ENCODE measurements at places on chromosomes 5 and 9.

DNA sequence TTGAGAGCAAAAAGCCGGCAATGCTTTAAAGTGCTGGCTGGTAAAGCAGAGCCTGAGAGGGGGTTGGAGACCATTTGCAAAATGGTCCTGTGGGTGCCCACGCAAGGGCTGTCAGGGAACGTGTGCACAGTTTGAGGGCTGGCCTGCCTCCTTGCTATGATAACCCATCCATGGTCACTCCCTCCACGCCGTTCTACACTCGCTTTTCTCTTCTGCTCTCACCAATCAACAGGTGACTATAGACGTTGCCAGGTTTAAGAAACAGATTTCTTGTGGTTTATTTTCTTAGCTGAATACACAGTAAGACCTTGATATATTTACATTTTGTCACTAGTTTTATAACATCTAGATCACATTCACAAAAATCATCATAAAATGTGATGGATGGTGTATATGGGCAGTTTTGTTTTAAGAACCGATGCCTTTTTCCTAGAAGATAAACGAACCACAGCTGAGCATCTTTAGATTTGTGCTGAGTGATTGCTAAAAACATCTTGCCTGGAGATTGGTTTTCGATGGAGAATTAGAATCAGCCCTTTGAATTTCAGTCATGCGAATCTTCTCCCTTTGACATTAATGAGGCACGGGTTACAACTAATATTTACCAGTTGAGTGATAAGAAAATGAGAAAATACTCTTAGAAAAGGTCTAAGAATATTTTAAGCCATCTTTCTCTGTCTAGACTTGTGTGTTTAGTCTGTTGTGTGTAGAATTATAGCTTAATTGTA, 13.9 kb downstream of the MAP1B start:
- no peak for DNase-seq

- DNase-seq, result no peak
These were observed 26.1 kb downstream of the TUT7 start for GRCh38 chr9:86328156-86328555.

DNA sequence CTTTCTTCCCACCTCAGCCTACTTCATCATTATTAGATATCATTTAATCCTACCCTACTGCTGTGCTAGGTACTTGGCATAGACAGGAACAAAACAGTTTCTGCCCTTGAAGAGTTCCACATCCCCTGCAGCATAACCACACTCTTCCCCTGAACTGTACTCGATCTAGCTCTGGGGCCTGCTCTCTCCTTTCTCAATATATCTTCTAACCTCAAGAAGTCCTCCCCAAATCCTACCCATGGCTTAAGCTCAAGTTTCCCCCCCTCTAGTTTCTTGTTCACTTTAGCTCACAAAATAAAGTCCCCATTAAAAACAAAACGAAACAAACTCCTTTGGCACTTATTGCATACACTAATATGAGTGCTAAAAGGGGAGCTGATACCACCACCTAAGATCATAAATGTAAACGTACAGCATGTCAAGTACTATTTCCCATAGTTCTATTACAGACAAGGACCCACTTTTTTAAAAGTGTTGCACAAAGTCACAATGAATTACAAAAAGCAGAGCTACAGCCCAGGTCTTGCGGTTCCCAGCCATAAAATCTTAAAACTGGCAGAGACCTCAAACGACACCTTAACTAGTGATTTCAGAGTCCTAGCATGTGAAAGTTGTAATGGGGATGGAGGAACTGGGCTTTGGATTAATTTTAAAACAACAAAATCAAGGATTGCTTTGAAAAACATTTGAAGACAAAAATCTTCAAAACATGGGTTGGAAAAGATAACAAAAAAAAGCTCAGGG, 80.7 kb downstream of the PTPDC1 start:
- peak; percentile 21 for DNase-seq

GRCh38 chr9:32426278-32426939, 42.0 kb downstream of the ACO1 start:
- DNase-seq, result no peak

- DNase-seq, result no peak
These were observed 80.4 kb downstream of the KDM4C start for GRCh38 chr9:6838158-6838557.

- DNase-seq, result no peak
These were observed 20.3 kb upstream of the OLFM1 start for GRCh38 chr9:135067096-135067710.

DNA sequence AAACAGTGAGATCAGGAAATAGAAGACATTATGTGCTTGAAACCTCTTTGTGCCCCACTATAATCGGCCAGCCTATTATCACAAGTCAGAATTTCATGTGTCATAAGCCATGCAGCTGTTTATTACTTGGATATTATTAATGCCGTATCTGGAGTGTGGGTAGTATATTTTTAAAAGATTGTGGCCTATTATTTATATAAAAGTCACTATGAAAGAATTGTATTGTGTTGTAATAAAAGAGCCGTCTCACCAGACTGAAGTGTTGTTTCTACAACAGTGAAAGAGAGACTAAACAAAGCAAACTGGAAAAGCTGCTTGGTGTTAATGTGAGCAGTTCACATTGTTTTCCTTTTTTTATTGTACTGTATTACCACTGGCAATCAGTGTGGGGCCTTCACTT, 449.1 kb downstream of the PSAT1 start:
- DNase-seq, result no peak

DNA sequence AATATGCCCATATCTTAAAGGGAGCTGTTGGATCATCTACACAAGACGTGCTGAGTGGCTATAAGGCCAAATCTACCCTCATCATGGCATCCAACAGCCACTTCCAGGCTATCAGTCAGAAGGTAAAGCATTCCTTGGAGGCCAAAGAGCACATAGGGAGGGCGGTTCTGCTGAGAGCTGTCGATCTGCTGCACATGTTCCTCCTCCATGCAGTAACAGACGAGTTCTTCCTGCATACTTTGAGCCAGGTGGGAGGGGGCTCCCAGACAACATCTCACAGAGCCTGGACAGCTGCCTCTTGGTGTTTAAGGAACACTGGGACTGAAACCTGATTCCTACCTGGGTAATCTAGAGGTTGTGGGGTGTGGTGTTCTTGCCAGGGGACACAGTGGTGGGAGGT, 93.3 kb upstream of the RAI14 start:
- DNase-seq, result no peak

DNA sequence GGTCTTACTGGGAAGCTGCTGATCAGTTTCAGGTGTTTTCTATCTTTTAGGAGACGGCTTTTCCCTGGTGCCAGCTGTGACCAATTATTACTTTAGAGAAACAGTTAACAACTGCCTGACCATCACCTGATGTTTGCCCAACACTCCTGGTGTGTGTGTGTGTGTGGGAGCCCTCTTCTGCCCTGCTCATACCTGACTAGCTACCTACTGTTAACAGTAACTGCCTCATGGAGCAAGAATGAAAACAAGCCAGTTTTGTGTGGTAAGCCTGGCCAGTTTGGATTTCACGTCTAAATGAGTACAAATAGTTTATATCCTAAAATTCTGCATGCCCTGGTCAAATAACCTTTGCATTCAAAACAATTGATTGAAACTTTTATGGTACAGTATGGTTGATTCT, 46.1 kb upstream of the RIOK2 start:
- no peak for DNase-seq

DNA sequence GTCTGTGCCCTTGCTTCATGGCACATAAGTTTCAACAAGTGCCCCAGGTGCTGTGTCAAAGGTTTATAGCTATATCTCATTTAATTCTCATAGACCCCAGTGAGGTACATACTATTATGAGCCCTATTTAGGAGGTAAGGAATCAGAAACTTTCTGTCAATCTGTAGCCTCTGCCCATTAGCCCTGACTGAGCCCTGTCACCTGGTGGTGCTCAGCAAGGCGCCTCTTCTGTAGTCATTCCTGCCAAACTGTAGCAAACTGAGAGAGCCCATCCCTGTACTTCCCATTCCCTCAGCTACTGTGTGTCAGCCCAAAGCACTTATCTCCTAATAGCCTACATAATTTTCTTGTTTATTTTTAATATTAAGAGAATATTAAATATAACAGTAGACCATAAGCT, 46.5 kb upstream of the FOXI1 start:
- DNase-seq, result no peak

DNA sequence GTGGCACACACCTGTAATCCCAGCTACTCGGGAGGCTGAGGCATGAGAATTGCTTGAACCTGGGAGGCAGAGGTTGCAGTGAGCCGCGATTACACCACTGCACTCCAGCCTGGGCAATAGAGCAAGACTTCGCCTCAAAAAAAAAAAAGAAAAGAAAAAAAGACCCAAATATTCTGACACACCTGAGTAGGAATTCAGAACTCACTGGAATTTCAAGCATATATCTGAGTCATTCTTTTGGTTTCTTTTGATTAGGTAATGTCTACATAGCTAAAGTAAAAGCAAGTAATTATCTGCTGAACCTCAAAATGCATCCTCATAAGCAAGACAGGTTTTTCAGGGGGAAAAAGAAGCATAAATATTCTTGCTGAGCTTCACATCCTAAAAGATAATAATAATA, 35.9 kb downstream of the ANKRD31 start:
- no peak for DNase-seq

DNA sequence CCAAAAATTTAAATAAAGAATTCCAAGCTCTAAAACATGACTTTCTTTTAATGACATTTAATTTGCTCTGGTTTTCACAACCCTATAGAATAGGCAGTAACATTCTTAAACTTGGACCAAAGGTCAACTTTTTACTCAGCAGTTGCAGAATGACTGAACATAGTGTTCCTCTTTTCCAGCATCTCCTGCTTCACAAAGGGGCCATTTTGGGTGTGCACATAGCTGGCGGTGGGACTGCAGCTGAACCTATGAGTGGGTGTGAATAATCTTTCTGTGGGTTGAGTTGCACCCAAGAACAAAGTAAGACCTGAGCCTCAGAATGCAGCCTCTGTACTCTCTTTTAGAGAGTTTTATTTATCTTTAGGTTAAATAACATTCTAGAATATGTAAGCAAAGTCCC, 96.9 kb upstream of the HAPLN1 start:
- no peak for DNase-seq

- no peak for DNase-seq
These were observed 7.3 kb upstream of the SLC25A51 start for GRCh38 chr9:37911271-37911681.

- no peak for DNase-seq
These were observed 7.6 kb upstream of the CCDC152 start for GRCh38 chr5:42749020-42749419.

DNA sequence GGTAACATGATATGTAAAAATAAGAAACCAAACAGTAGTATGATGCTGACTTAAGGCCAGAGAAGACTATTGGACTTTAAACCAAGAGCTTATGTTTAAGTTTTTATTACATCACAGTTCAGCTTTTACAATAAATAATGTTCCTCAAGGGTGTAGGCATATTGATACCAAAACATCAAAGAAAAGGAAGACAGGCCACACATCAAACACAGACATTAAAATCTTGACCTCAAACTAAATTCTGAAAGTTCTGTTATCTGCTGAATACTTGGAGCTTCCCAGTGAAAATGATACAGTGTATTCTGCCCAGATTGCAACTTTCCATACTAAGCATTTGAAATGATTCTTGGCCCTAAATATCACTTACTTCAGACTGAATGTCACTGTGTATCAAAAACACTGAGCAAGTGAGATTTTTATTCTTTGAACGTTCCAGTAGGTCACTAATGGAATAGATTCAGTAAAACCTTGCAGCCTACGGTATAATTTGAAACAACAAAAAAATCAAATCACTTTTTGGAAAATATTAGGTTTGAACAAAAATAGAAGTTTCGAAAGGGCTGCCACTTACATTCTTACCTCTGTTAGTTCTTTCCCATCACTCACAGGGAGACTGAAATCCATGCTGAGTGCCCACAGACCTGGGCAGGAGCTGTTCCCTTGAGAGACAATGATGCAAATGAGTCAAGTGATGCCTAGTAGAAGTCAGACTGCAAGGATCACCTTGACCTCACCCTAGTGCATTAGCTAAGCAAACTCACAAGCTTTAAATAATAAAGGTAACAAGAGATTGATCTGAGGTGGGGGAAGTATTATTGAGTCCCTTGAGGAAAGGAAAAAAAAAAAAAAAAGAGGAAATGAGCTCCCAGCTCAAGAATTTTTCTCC, 2.5 kb downstream of the LPAR1 start:
- DNase-seq, result no peak

- no peak for DNase-seq
These were observed 73.2 kb upstream of the RARS1 start for GRCh38 chr5:168413062-168413461.

DNA sequence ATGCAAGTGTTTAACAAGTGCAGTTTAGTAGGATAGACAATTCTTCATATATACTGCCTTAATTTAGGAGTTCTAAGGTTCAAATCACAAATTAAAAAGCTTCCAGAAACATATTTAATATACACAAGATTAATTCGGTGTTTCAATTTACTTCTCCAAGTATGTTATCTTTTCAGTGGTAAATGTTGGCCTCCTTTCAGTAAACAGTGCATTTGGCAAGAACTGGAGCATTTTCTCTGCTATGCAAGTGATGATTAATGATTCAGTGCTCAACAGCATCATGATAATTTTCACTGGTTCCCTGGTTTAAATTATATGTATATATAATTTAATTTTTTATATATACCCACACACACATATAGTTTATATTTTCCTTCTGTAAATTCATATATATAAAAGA, 541.7 kb downstream of the EFNA5 start:
- DNase-seq, result no peak

GRCh38 chr5:172886974-172887501, 53.0 kb downstream of the ERGIC1 start:
- no peak for DNase-seq

DNA sequence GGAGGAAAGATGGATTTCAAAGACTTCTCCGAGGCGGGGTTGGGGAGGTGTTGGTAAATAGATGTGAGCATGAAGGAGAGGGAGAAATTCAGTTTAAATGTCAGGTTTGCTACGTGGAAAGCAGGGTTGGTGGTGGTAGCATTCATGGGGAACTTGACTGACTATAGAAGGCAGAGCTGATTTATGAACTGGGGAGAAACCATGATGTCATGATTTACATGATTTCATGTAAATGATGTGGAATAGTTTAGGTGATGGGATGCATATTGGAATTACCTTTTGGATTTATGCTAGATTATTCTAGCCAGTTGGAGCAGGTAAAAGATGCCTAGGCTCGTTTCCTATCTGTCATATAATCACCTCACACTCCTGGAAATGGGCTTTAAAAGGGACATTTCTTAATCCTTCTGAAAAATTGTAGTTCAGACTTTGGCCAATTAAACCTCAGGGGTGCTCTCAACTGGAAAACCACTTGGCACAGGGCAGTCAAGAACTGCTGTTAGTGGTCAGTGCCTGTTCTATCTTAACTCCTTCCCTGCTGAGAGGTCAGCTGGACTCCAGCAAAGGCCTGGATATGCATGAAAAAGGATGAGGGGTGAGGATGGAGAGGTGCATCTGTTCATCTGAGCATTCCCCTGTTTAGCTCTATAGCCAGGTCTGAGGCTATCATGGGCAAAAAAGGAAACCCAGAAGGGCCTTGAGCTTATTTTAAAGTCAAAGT, 50.1 kb upstream of the BASP1 start:
- no peak for DNase-seq

All from stimulated activated CD8-positive, alpha-beta memory T cell treated with anti-CD3 and anti-CD28 coated beads, Interleukin-4, amount 100 ng/mL, for 48 hours (primary cell).